Stimulated activated CD4-positive, alpha-beta T cell treated with anti-CD3 and anti-CD28 coated beads, Interleukin-15, amount 100 ng/mL, for 24 hours (primary cell): ENCODE measurements at places on chromosomes 3 and 15.

DNA sequence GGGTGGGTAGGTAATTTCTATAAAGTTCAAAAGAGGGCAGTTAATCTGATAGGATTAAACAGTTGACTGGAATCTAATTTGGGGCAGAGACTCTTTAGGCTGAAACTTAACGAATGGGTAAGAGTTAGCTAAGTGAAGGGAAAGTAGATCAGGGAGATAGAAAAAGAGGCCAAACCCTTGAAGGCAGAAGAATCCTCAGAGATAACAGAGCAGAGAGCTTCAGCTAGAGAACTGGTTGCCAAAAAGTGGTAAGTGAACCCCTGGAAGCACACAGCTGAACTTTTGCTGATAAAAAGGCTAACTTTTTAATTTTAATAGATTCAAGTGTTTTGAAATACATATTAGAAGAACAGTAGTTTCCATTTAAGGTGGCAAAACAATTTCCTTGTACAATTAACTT lies 99.2 kb downstream of the FHIT start:
- no peak for DNase-seq

DNA sequence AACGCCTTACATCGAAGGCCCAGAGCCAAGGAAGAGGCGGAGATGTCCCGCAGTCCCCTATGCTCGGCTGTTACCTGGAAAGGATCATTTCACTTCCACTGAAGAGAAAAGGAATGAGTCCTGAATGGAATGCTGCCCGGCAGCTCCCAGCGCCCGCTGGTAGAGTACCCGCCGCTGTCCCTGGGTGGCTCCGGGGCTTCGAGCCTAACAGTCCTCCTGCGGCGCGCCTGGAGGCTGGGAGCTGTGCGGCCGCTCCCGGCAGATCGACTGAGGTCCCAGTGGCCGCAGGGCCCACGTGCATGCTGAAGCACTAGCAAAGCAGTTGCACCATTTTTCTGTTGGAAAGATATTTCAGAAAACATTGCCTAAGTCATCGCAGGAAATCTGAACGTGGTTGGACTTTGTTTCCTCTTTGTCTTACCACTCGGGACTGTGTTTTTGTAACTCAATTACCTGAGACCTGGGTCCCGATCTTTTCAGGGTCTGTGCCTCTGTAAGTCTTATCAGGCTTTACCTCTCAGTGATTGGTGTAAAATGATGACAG lies 984 bp downstream of the RNU6-1 start:
- DNase-seq = peak; percentile 31

DNA sequence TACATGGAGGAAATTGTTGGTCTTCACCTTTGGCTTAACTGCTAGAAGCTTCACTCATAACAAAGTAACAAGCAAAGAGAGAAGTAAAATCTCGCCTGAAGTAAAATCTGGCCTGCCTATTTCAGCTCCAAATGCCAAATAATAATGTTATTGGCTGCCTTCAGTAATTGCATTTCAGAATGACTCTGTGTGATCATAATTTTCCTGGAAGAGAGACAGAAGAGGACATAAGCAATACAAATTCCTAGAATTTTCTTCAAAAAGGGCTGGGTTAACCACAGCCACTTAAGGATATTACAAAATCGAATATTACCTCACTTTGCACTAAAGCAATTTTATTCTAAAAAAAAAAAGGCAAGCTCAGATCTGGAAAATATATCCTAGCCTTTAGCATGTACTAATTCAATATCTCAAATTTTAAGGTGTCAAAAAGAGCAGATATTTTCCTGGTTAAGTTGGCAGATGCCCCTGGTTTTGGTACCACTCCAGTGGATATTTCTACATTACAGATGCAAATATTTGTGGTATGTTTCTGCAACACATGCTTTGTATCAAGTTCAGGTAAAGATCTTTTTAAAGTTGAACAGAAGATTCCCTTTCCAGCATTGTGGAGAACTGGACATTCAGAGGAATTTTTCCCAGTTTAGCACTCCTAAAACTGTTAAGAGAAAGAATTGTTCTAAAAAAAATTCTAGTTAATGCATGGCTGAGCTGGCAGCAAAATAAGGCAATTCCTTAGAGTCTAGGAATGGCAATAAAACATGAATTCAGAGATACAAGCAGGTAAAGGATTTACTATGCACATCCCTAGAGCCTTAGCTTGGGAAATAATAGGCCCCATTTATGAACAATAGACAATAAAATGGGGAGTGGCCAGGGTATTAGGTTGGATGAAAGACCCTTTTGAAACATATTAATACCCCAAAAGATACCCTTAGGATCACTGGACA lies 116.7 kb downstream of the STAC start:
- no peak for DNase-seq

- no peak for DNase-seq
Observed at GRCh38 chr3:67006460-67006859, 8.4 kb downstream of the KBTBD8 start.

- DNase-seq = no peak
Observed at GRCh38 chr3:190322604-190323245, 479 bp upstream of the CLDN1 start.

- DNase-seq = no peak
Observed at GRCh38 chr15:92149465-92149864, 244.2 kb upstream of the ST8SIA2 start.

GRCh38 chr15:31328969-31329639 lies 2.5 kb downstream of the KLF13 start:
- peak; percentile 55 for DNase-seq

DNA sequence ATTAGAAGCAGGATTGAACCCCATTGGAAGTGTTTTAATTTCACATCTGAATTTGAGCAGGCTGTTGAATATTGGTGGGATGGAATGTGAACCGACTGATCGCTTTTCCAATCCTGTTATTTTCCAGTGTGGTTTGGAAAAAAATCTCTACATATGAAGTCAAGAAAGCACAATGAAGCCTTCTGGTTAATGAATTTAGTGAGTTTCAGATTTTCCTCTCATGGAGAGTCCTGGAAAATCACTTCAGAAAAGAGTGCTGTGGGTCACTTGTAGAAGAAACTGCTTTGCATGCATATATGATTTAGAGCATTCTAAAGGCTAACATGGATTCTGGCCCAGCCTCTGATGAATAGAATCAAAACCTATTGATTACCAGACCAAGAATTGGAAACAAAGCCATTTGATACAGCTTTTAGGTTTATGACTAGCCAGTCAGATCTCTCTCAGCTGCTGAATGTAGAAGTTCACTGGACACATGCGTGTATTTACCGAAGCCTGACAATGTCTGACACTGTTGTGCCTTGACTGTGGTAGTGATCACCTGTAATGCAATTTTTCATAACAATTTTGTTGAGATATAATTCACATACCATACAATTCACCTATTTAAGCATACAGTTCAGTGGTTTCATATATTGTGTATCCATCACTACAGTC lies 121.9 kb downstream of the FNDC3B start:
- no peak for DNase-seq

GRCh38 chr15:60928970-60929369 lies 300.1 kb downstream of the RORA start:
- no peak for DNase-seq

DNA sequence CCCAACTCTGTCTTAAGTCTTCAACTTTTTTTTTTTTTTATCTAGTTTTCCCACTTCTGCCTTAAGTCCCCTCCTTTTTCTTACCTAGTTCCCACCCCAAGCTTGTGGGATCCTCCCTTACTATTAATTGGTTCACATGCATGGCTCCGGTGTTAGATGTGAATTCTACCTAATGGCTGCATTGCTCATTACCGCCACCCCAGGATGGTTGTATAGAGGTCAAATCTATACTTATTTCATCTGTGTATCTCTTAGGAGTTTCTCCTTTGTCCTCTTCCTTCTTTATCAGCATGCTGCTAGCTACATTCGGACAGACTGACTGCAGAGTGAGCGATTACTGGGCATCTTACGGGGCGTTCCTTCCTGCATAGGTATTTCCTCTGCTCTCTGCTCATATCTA lies 605.7 kb upstream of the GRM7 start:
- no peak for DNase-seq

DNA sequence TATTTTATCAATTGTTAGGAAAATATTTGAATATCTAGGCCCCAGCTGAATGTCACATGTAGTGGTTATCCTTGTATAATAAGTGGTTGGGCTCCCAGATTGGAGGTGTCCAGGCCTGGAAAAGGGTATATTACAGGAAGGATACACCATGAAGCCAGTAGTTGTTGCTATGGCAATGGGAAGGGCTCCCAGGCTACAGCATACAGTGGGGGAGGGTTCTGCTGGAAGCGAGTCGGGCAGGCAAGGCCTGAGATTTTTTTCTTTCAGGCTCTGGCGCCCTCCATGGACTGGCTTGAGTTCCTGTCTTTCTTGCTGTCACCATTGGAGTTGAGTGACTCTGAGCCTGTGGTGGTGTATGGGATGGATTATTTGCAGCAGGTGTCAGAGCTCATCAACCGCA lies 8.9 kb downstream of the ECE2 start:
- DNase-seq = peak; percentile 48

GRCh38 chr3:113125951-113126350 lies 85.4 kb upstream of the BOC start:
- DNase-seq = no peak

GRCh38 chr15:73564255-73564654 lies 68.9 kb downstream of the NPTN start:
- no peak for DNase-seq

GRCh38 chr3:95002438-95003046 lies 939.7 kb downstream of the NSUN3 start:
- no peak for DNase-seq

- no peak for DNase-seq
Observed at GRCh38 chr3:150743508-150743907, 19.5 kb downstream of the SIAH2 start.

DNA sequence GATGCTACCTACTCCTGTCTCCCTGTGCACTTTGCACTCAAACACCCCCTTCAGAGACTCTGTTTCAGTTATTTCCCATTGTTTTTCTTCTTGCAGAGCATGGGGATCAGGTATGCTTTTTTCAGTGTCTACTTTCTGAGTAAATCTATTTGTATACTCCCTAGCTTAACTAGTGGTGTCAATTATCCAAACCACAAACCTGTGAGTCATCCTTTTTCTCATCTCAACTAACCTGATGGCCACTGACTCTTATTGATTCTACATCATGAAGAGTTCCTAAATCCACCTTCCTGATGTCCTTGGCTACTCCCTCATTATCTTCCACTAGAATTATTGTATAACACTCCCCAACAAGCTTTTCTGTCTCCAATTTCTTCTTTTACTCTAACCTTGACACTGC lies 68.0 kb downstream of the DIPK2A start:
- DNase-seq = no peak

DNA sequence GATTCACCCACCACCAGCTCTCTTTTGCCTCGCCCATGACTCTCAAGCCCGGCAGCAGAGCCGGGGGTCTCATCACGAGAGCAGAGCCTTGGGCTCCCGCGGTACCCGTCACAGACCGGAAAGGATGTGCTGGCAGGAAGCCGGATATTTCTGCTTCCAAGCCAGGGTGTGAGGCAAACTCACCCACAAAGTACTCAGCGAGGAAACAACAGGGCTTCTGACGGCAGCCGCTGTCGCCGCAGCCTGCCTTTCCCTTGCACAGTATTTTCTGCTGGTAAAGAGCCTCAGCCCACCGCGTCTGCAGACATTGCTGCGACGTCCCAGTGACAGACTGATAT lies 119.9 kb downstream of the NSMCE3 start:
- DNase-seq = no peak

GRCh38 chr15:64502151-64502550 lies 41.8 kb downstream of the ZNF609 start:
- no peak for DNase-seq

GRCh38 chr3:105700575-105700974 lies 168.2 kb downstream of the CBLB start:
- DNase-seq = peak; percentile 12

DNA sequence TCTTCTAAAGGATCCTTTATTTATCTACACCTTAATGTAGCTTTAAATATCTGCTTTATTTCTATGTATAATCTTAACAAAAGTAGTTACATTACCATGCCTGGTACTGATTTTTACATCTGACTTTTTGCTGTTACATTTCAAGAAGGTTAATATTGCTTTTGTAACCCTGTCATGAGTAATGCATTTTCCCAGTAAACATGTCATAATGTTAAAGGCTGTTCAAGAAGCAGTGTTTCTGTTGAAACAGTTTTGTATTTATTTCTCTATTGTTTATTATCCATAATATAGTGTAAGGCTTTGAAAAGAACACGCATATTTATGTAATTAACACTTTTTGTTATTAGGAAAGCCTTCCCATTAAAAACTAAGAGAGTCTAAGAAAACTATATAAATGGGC lies 98.5 kb upstream of the SOX2 start:
- no peak for DNase-seq

GRCh38 chr15:99071091-99071680 lies 33.7 kb upstream of the SYNM start:
- DNase-seq = no peak

- peak; percentile 22 for DNase-seq
Observed at GRCh38 chr3:56251343-56251945, 216.8 kb downstream of the ERC2 start.

- no peak for DNase-seq
Observed at GRCh38 chr3:194105292-194105691, 30.7 kb upstream of the HES1 start.

DNA sequence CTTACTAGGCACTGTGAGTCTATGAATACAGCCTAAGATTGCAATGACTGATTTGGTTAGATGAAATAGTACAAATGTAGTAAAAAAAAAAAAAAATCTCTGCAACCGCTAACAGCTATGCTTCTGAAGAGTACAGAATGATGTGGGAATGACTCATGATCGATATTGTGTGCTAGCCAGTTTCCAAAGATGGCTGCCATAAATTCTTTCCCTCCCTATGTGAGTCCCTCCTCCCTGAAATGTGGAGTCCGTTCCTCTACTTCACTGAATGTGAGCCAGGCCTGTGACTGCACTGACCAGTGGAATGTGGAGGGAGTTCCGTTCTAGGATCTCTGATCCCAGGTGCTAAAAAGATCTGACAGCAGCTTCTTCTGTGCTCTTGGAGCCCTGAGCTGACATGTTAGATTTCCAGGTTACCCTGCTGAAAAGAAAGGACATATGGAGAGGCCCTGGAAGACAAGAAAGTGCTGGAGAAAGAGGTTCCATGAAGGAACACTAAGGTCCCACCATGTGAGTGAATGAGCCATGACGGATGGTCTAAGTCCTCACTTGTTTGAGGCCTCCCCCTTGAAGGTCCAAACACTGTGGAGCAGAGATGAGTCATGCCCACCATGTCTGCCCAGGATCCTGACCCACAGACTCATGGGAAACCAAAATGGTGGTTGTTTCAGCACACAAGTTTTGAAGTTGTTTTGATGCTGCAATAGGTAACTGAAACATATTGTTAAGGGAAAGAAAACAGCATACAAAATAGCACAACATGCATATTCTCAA lies 46.3 kb downstream of the DGKG start:
- no peak for DNase-seq
